ENCODE measurements at places on chromosomes 16 and 17.
A peak's percentile ranks its signal among the peaks of the same experiment; 100 is the strongest.

DNA sequence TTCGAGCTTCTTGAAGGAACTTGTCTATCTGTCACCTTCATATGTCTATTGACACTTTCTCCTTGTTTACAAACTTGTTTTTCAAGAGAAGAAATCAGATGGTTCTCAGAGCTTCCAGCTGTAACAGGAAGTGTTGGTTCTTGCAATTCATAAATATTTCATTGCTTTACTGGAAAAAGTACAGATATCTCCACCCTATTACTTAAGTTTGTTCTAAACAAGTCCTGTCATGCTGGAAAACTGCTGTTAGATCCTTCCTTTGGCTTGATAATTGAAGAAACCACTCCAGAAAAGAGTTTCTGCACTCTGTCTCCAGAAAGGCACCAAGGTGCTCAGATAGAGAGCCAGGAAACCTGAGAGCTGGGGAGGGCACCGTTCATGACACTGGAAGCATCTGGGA, 181.6 kb downstream of the DNAH9 start:
- H3K4me3 ChIP-seq = no peak overlapping the region
- H3K27ac ChIP-seq = no peak overlapping the region
- no peaks in the 10 kb centered on the region for H3K4me1 ChIP-seq
- no peaks in the 10 kb centered on the region for H3K27me3 ChIP-seq
- H3K36me3 ChIP-seq = no peaks in the 10 kb centered on the region
- DNase-seq = no peak

DNA sequence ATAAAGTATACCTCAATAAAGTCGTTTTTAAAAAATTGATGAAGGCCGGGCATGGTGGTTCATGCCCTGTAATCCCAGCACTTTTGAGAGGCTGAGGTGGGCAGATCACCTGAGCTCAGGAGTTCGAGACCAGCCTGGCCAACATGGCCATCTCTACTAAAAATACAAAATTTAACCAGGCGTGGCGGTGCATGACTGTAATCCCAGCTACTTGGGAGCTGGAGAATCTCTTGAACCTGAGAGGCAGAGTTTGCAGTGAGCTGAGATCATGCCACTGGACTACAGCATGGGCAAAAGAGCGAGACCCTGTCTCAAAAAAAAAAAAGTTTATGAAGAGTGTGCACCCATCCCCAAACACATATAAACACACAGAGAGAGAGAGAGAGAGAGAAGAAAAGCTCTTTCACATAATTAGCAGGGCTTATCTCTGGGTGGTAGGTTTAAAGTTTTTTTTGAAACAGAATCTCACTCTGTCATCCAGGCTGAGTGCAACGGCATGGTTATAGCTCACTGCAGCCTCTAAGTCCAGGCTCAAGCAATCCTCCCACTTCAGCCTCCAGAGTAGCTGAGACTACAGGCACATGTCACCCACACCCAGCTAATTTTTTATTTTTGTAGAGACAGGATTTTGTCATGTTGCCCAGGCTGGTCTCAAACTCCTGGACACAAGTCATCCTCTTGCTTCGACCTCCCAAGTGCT, 3.0 kb downstream of the SREBF1 start:
- no peak for DNase-seq
- peak overlapping the region; percentile 86 for H3K4me3 ChIP-seq
- peaks cover 71% of the 10 kb centered on the region for H3K4me1 ChIP-seq
- H3K27ac ChIP-seq = peak overlapping the region; percentile 96
- H3K36me3 ChIP-seq = peaks cover 48% of the 10 kb centered on the region

DNA sequence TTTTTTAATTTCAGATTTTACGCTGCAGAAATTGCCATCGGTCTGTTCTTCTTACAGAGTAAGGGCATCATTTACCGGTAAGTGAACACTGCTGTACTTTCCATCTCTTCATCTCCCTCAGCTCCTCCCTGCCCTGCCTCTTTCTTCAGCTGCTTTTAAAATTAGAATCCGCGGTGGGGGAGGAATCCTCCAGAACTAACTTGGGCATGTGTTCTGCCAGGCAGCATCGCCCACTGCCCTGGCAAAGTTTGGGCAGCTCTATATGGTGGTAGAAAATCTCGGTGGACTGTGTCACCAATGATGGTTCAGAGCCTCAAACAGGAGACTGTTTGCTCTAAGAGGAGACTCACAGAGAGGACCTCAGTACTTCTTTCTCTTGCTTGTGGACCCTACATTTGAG, 81.6 kb upstream of the CACNG3 start:
- peaks cover 41% of the 10 kb centered on the region for H3K36me3 ChIP-seq
- no peaks in the 10 kb centered on the region for H3K4me1 ChIP-seq
- no peak overlapping the region for H3K27ac ChIP-seq

DNA sequence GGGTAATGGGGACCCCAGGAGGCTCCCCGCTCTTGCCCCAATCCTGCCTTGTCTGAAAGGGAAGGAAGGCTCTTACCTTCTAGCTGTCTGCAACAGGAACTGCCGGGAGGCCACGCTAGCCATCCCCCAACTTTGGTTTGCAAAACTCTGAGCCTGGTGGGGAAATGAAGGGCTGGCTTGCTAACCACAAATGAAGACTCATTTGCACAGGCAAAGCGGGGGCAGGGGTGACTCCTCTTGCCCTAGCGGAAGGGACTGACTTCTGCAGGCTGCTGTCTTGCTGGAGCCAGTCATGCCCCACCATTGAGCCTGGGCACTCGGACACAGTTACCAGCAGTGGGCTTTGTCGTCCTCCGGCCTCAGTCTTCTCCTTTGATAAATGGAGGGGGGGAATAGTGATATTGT, 52.6 kb downstream of the PLCG2 start:
- H3K27ac ChIP-seq = peak overlapping the region; percentile 14
- H3K4me3 ChIP-seq = no peak overlapping the region
- H3K27me3 ChIP-seq = peaks cover 10% of the 10 kb centered on the region
- H3K4me1 ChIP-seq = peaks cover 15% of the 10 kb centered on the region

DNA sequence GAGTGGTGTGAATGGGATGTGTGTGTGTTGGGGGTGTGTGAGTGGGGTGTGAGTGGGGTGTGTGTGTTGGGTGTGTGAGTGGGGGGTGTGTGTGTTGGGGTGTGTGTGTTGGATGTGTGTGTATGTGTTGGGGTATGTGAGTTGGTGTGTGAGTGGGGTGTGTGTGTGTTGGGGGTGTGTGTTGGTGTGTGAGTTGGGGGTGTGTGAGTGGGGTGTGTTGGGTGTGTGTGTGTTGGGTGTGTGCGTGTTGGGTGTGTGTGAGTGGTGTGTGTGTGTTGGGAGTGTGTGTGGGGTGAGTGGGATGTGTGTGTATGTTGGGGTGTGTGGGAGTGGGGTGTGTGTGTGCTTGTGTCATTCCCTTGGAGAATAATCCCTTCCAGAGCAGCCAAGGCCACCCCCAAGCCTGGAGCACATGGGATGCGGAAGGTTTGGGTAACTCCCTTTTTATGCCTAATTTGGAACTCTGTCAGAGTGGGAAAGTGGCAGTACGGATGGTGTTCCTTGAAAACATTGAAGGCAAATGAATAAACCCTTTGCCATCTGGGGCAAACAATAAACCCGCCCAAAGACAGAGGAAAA, 14.3 kb downstream of the RNF213 start:
- no peak for DNase-seq
- no peaks in the 10 kb centered on the region for H3K27me3 ChIP-seq
- H3K4me3 ChIP-seq = no peak overlapping the region
- H3K36me3 ChIP-seq = peaks cover 43% of the 10 kb centered on the region
- peaks cover 36% of the 10 kb centered on the region for H3K4me1 ChIP-seq

GRCh38 chr16:87060034-87060986, 256.9 kb downstream of the C16orf95 start:
- H3K27me3 ChIP-seq = peaks cover 26% of the 10 kb centered on the region
- H3K4me3 ChIP-seq = no peak overlapping the region
- H3K36me3 ChIP-seq = no peaks in the 10 kb centered on the region
- H3K27ac ChIP-seq = no peak overlapping the region
- no peaks in the 10 kb centered on the region for H3K4me1 ChIP-seq
- no peak for DNase-seq

DNA sequence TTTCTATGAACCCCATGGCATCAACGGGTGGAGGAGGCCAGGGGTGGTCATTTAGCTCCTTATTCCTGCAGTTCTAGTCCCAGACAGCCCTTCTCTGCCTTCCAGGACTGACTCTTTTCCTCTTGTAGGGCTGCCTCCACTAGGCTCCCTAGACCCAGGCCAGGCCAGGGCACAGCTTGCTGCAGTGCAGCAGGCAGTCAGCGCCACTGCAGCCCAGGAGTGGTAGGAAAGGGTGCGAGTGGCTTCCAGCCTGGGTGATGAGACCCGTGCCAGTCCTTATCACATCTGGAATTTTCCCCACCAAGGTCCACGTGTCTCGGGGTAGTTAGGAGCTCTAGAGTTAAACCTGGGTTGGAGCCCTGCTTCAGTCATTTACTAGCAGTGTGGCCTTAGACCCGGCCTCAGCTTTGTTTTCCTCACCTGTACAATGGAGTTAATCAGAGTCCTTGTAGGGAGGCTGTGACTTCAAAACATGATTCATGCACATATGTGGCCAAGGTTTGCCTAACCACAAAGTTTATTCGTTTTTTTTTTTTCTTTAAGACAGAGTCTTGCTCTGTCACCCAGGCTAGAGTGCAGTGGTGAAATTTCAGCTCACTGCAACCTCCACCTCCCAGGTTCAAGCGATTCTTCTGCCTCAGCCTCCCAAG, 4.7 kb downstream of the SLC5A11 start:
- H3K4me3 ChIP-seq = no peak overlapping the region
- DNase-seq = no peak
- H3K27me3 ChIP-seq = peaks cover 8% of the 10 kb centered on the region
- no peak overlapping the region for H3K27ac ChIP-seq
- H3K4me1 ChIP-seq = no peaks in the 10 kb centered on the region

DNA sequence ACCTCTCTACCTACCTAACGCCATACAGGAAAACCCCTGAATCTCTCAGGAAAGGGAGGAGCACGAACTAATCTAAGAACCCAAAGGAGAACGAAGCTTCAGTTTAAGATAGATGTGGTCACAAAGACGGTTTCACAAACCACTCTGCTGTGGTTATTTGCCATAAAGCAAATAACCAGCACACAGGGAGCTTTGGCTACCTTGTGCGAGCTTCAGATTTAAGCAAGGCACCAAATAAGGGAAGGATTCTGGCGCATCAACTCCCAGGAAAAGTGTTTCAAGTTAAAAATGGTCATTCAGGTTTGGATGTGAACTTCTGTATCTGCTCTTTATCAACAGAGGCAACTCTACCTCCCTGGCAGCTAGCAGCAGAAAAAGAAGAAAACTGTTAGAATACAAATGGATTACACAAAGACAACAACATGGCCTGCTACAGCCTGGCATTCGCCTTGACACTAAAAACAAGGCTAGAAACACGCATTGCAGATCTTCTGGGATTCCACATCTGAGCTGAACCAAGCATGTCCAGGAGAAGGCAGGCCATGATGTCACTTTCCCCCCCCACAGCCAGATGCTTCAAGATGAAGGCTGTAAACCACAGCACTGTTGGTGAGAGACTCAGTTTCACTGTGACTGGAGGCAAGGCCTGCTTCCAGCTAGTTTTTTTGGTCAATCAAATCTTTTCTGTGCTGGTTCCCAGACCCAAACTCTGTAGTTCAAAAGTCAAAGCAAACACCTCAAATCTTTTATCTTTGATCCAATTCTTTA, 43.6 kb downstream of the SMG6 start:
- peak overlapping the region; percentile 95 for H3K27ac ChIP-seq
- H3K4me1 ChIP-seq = peaks cover 86% of the 10 kb centered on the region
- no peaks in the 10 kb centered on the region for H3K27me3 ChIP-seq
- peaks cover 63% of the 10 kb centered on the region for H3K36me3 ChIP-seq

DNA sequence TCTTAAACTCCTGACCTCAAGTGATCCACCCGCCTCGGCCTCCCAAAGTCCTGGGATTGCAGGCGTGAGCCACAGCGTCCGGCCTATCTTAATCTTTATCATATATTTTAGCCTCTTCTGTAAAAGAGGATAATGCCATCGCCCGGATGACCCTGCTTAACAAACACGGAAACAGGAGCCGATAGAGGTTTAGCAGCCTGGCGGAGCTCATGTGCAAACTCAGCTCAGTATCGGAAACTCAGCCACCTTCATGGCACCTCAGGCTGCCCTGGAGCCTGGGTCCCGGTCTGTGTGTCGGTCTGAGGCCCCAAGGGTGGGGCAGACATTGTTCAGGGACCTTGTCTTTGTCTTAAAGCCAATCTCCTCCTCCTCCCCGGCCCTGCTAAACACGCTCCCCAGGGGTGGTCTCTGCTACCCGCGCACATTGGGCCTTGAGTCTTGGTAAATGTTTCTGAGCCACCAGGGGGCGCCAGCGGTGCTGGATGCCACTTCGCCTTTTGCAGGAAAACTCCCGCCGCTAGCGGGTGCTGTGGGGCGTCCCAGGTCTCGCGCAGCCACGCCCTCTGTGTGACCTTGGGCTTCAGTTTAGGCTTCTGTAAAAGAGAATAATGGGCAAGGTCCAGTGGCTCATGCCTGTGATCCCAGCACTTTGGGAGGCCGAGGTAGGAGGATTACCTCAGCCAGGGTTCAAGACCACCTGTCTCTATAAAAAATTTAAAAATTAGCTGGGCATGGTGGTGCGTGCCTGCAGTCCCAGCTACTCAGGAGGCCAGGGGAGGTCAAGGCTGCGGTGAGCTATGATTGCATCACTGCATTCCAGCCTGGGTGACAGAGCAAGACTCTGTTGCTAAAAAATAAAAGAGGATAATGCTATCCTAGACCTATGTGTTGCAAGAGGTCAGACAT, 2.7 kb downstream of the CETP start:
- H3K27me3 ChIP-seq = peaks cover 19% of the 10 kb centered on the region
- H3K27ac ChIP-seq = peak overlapping the region; percentile 31
- peaks cover 23% of the 10 kb centered on the region for H3K4me1 ChIP-seq
- no peaks in the 10 kb centered on the region for H3K36me3 ChIP-seq
- peak; percentile 97 for DNase-seq

DNA sequence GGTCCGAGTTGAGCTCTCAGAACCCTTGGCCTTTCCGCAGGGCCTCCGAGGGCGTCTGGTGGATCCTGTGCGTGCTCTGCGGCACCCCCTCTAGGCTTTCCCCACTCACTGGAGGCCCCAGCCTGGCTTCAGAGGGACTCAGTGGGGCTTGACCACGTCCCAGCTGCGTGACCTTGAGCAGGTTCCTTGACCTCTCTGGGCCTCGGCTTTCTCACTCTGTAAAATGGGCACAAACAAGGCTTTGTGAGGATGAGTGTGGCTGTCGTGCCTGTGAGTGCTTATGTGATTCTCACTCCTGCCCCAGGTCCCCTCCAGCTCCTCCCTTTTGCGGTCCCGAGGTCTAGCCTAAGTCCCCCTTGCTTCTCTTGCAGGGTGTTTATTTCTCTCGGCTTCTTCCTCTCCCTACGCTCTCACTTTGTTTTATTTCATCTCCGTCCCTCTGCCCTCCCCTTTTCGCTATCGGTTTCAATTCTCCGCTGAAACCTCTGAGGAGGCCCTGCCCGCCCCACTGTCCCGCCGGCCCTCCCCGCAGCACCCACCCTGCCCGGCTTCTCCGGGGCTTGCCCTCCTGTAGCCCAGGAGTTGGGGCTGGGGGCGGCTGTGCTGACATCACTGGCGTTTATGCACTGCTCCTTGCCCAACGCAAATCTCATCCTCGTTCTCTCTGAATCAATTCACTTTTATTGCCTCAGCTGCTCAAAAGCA, 82.3 kb upstream of the CBX4 start:
- peaks cover 31% of the 10 kb centered on the region for H3K4me1 ChIP-seq
- H3K36me3 ChIP-seq = peaks cover 5% of the 10 kb centered on the region
- no peak for DNase-seq
- peaks cover 45% of the 10 kb centered on the region for H3K27me3 ChIP-seq
- peak overlapping the region; percentile 82 for H3K27ac ChIP-seq
